ENCODE measurements at places on chromosomes 2 and 18. TPM values are rescaled to one million over a fixed set of nuclear protein-coding genes. Genes with fewer than 3 reads are reported as not detected.

Gene ALKAL2
- total RNA-seq: not detected

Gene ACKR3
- 13.3 TPM for total RNA-seq

Gene EMILIN1
- total RNA-seq: 388 TPM

Gene PTPRN
- total RNA-seq: 1.9 TPM

Gene SLC16A14
- 0.49 TPM for total RNA-seq

Gene UPP2
- total RNA-seq: not detected

Gene GCG
- total RNA-seq: not detected

Gene ANO7
- 1.6 TPM for total RNA-seq

Gene SGPP2
- total RNA-seq: not detected

Gene ALLC
- total RNA-seq: not detected

Gene GYPC
- total RNA-seq: 110 TPM

Gene GEN1
- total RNA-seq: 2.9 TPM

Gene LINC00305
- not detected for total RNA-seq

Gene NEU2
- total RNA-seq: not detected

Gene UGT1A9
- total RNA-seq: not detected

Gene PTGR3
- 30.0 TPM for total RNA-seq

Gene ALPP
- not detected for total RNA-seq

Gene ROCK2
- 28.5 TPM for total RNA-seq

Gene GALNT14
- total RNA-seq: not detected

Gene CPLX4
- not detected for total RNA-seq

Gene PSMD14
- total RNA-seq: 67.9 TPM

Gene EIF5B
- total RNA-seq: 16.4 TPM

Gene TBR1
- not detected for total RNA-seq

Gene FAM124B
- 1.8 TPM for total RNA-seq

Gene ACVR1
- 36.6 TPM for total RNA-seq

Gene GPBAR1
- not detected for total RNA-seq

Gene NBAS
- total RNA-seq: 31.1 TPM

Gene PHOSPHO2
- total RNA-seq: 0.36 TPM

Gene HOXD11
- total RNA-seq: not detected

Gene FASTKD2
- 17.9 TPM for total RNA-seq

Gene GAREM2
- total RNA-seq: 6.0 TPM

Gene GRB14
- total RNA-seq: 1.1 TPM

Gene LYG2
- total RNA-seq: not detected

Gene RNF144A
- 1.9 TPM for total RNA-seq

Gene RGPD4
- not detected for total RNA-seq

Gene FZD7
- 3.2 TPM for total RNA-seq

Gene VAMP5
- total RNA-seq: 30.6 TPM

Gene MDH1
- total RNA-seq: 139 TPM

Gene RRM2
- 15.0 TPM for total RNA-seq

Gene AMER3
- total RNA-seq: not detected

Gene LONRF2
- total RNA-seq: not detected

Gene FBXO48
- total RNA-seq: 0.49 TPM

Gene NEMP2
- 2.2 TPM for total RNA-seq

Gene LOXHD1
- total RNA-seq: not detected

All from cardiac atrium fibroblast (primary cell).